ENCODE measurements at places on chromosomes 16 and 17.

- DNase-seq = peak; percentile 81
Observed at GRCh38 chr16:85612191-85612800, 826 bp upstream of the GSE1 start.

DNA sequence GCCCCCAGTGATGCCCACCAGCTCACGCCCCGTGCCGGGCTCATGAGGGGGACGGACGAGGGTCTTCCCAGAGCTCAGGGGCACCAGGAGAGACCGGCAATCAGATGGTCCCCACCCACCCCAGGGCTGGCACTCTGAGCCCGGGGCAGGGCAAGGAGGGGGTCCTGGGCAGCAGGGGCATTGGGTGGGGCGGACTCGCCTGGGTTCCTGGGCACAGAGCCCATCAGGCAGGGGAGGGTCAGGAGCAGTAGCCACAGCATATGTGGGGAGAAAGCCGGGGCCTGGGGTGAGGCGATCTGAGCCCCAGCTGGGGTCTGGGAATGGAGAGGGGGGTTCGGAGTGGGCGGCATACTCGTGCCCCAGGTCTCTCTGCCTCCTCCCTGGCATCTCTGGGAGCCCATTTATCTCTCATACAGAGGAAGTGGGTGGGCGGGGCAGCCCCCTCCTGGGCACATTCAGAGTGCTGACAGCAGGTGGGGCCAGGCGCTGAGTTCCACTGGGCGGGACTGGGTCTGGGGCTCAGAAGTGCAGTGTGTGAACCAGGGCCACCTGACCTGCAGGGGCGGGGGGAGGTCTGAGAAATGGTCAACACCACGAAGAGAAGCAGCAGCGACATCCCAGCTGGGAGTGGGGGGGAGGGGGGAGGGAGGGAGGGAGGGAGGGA, 20.5 kb upstream of the UBE2I start:
- no peak for DNase-seq

DNA sequence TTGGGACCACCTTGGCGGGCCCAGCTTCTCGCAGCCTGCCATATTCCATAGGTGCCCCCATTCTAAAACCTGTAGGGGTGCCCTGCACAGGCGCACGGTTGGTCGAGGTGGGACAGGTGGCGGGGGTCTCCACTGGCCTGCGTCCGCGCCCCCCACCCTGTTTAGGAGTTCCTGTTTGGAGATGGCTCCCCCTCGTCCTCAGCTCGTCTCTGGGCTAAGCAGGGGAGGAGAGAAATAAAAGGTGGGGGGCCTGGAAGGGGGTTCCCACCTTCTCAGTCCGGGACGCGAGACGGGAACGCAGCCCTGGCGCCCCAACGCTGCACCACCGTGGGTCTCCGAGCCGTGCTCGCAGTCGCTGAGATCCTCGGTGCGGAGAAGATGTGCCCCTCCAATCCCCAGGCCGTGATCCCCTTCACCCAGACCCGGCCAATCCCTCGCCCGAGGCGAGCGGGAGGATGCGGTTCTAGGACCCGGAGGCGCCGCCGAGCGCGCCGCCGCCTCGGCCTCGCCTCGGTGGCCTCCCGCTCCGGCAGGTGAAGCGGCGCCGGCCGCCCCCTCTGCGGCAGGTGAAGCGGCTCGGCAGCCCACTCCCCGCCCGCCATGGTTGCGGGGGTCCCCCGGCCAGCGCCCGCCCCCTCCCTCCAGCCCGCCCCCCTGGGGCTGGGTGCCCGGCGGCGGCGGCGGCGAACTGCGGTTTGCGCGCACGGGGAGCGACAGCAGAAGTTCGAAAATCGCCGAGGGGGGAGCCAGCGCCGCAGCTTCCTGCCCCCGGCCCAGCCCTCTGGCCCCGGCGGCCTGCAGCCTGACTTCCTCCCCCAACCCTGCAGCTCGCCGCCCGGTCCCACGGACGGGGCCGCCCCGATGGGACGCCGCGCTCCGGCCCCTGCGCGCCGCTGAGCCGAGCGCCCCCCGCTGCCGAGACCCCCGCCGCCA, at the start of gene FMNL1:
FMNL1 (plus strand) TSS at position 805 of the 933 bp plus-strand sequence. CDS start 240 bp downstream, outside the sequence.
- no peak for DNase-seq

- DNase-seq = no peak
Observed at GRCh38 chr17:32862940-32863339, 14.0 kb downstream of the MYO1D start.

DNA sequence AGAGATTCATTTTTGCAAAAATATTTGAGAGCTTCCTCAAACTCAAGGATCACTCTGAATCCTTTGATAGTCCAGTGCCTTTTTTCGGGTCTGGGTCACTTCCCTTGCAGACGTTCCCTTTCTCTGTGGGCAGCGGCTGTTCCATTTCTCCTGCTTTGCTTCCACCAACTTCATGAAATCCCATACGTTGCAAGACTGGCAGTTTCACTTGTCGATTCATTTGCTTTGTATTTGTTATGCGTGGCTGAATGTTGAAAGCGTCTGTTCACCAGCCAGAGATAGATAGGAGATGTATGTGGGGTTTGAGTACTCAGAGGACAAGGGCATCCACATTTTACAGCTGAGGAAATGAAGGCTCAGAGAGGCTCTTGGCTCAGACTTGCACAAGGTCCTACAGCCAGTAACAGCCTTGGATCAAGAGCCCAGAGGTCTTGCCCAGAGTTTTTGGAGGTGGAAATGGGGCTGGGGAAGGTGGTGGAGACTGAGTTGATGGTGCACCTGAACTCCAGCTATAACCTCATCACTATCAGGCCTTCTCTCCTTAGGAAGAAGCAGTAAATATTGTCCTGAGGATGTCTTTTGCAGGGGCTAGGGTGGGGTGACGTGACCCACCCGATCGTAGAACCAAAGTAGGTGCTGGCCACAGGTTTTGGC, 1.3 kb upstream of the CCDC102A start:
- no peak for DNase-seq

DNA sequence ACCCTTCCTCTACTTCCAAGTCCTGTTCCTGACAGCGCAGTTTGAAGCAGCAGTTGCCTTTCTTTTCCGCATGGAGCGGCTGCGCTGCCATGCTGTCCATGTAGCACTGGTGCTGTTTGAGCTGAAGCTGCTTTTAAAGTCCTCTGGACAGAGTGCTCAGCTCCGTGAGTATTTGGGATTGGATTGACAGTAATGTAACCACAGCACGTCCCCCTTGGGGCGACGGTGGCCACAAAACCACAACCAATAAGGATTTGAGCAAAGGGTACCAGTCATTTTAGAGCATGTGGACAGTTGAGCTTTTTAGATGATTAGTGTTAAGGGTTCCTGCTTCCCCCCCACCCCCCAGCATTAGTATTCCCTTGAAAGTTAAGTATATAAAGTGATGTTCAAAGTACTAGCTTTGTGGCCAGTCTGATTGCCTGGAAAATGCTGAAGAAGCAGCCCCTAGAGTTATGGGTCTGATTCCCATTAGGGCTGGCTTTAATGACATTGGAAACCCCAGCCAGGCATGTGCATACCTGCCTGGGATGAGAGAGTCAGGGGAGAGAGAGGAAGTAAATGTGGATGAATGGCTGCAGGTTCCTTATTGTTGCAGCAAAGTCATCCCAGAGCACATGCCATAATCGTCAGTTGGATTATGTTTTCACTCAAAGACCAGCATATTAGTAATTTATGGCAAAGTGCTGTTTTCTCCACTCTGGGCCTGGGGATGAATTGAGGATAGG, 31.6 kb upstream of the SLC12A3 start:
- no peak for DNase-seq

GRCh38 chr16:65884018-65884417, 482.5 kb upstream of the CDH5 start:
- DNase-seq = no peak

GRCh38 chr17:49991409-49991808, 3.6 kb downstream of the DLX3 start:
- DNase-seq = no peak

DNA sequence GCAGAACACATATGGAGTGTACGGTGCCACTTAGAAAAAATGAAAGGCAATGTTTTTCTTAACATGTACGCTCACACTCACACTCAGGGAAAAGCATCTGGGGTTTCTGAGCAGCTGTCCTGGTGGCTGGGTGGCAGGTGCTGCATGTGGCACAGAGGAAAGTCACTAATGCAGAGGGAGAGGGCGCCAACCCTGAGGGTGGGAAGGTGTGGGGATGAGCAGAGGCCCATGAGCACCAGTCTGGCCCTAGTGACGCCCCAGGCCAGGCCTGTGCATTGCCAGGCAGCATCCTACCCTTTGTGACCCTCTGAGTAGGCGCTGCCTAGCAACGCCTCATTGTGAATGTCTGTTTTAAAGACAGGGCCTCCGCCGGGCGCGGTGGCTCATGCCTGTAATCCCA, 19.1 kb upstream of the LCMT1 start:
- DNase-seq = no peak

DNA sequence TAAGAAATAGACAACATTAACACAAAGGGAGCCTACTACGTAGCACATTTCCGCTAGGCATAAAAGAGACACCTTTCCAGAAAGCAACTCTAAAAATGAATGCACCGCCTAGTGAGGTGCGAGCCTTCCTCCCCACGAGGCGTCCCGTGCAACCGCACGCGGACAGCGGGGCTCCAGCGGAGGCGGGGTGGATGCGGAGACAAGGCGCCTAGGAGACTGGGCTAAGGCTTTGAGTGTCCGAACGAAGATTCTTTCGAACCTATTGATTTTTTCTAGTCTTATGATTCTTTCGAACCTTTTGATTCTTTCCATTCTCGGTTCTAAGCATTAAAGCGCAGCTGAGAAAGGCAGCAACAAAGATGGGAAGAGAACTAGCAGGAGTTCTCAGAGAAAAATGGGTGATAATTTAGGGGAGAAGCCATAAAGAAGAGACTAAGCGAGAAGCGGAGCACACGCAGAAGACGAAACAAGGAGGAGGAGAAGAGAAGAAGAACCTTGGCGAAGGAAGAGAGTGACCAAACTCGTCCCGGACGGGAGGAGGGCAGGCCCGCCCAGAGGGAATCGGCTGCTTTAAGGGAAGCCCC, 394 bp upstream of the CPD start:
- no peak for DNase-seq

DNA sequence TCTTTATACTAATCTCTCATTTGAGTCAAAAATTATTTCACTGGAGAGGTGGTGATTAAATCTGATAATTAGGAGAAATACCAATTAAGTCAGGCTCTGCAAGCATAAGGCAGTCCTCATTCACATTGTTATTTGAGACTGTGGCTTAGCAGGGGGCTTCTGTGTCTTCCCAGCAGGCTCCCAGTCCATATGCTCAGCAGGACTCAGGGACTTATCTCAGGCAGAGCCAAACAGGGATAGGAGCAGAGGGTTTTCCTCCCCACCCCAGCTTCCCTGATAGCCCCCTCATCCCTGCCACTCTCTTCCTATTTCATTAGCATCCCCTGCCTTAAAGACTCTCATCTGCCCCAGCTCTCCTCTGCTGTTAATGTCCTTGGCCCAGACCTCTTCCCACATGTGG, 104.3 kb upstream of the DNAH9 start:
- DNase-seq = no peak

DNA sequence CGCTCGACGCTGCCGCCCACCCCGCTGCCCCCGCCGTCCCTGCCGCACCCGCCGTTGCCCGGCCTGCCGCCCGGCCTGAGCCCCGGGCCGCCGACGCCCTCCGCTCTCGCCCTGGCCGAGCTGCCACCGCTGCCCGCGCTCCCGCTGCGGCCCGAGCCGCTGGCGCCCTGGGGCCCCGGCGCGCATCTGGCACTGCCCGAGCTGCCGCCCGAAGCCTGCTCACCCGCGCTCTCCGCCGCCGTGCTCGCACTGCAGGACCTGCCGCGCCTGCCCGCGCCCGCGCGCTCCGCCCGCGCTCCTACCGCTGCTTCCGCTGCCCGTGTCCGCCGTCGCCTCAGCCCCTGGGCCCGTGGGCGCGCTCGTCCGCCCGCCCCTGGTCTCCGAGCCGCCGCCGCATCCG, 8.4 kb upstream of the CLDN9 start:
- no peak for DNase-seq

- no peak for DNase-seq
Observed at GRCh38 chr16:80620736-80621605, 80.2 kb downstream of the DYNLRB2 start.

DNA sequence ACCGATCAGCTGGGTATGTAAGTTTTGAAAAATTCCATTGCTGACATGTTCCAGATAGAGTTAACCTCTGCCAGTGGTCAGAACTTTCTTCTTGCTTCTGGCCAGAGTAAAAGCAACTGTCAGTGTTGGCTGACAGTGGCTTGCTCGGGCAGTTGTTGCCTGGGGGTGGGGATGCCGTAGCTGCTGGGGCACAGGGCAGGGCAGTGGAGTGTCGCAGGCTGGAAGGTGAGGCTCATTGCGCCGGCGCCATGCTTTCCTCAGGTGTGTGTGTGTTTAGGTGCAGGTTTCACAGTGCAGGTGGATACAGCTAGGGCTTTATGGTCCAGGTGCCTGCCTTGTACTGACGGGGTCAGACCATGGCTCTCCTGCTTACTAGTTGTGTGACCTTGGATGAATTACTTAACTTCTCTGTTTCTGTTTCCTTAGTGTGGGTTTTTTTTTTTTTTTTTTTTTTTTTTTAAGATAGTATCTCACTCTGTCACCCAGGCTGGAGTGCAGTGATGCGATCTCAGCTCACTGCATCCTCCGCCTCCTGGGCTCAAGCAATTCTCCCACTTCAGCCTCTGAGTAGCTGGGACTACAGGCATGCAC, 156.4 kb downstream of the SNX29 start:
- DNase-seq = peak; percentile 5

- DNase-seq = peak; percentile 86
Observed at GRCh38 chr17:40026816-40027613, 11.8 kb downstream of the CSF3 start.

- DNase-seq = no peak
Observed at GRCh38 chr17:21463779-21464407, 87.7 kb downstream of the KCNJ12 start.

GRCh38 chr16:12271006-12271405, 294.5 kb downstream of the SNX29 start:
- peak; percentile 11 for DNase-seq

- DNase-seq = no peak
Observed at GRCh38 chr17:58219789-58220183, 731 bp upstream of the MKS1 start.

DNA sequence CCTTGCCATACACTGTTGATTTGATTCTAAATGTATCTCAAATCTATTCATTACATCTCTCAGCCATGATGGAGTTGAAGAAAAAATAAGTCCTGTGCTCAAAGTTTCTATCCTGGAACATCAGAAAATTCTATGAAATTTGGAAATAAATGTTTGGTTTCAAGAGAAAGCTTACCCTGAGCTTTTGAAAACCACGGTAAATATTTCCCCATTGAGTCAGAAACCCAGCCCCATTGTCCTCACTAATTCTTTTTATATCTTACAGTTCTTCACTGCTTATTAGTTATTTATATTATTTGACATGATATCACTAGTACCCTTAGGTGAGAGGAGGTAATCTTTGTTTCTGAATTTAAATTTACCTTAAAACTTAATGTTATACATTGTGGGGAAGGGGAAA, 128.5 kb downstream of the MRTFB start:
- DNase-seq = no peak

DNA sequence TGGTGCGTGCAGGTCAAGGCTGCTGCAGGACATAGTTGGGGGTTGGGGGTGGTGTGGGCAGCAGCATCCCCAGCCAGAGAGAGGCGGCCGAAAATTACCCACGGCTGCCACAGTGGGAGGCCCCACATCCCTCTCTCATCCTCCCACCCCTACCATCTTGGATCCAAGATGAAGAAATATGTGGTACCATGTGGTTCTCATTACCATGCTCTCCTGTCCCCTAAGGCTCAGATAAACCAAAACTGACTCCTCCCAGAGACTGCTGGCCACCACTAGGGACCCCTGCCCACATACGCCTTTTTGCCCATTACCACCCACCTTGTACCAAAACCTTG, 120.4 kb downstream of the HIC1 start:
- DNase-seq = no peak
